ENCODE measurements at places on chromosomes 2 and 18.

DNA sequence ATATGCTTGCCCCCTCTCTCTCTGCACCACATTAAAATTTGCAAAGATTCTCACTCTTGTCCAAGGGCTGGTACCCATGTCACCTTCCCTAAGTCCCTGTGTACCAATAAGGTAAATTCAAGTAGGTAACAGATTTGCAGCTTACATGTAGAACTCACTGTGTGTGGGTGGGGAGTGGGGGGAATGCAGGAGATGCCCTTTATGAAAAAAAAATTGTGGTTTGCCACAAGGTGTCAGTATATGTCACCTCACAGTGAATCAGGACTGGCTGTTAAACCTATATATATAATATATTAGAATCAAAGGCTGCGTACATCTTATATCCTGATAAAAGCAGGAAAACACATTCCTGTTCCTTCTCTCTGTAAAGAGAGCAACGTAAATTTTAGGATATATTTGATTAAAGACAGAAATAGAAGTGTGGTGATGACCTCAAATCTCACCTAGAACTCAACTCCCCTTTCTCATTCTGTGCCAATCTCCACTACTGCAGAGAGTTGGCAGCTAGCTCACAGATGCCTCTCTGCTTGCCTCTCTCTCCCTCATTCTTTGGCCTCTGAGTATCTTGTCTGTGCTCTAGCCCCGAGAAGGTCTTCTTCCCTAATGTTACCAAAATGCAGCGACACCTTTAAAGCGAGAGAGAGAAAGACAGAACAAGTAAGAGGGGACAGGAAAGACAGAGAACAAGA, 536 bp downstream of the XDH start:
- DNase-seq, result no peak

- DNase-seq, result no peak
Measured at GRCh38 chr2:240320204-240320993, 115.1 kb upstream of the GPC1 start.

- no peak for DNase-seq
Measured at GRCh38 chr18:10519999-10520935, 5.6 kb upstream of the NAPG start.

DNA sequence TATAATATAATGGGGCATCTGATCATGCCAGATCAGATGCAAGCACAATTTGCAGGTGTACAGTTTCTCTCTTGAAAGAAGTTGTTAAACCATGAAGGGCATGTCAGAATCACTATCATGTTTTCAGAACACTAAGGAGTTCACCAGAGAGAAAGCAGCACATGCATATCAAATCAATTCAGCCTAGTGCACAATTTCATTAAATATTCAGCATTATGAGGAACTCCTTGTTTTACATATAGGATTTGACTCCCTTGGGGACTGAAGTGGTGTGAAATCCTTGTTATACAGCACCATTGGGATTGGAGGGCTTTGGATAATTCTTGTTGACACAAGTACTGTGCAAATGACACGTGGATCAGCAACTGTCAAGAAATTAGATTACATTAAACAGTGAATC, 562.1 kb upstream of the KLHL29 start:
- no peak for DNase-seq

DNA sequence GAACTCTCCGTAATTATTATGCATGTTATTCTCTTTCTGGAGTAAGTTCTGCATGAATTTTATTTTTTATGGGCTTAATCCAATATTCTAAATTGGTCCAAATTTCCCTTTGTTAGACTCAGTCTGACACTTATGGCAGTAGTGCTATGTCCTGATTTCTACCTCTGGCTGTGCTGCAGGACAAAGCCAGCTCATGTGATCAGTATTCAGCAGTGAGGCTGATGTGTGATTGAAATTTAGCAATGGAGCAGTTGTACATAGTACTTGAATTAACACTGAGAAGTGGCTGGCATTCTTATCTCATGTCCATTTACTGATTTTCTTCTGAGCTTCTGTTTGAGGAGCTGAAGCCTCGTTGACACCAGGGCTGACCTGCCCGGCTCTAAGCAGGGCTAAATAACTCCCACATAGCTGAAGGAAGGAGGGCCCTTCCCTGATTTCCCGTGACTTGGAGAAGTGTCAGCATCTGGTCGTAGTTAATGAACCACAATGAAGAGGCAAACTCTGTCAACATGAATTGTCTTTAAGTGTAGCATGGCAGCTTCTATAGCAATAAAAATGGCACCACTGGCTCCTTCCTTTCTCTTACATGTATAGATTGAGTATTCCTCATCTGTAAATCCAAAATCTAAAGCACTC, 159.0 kb upstream of the RASGRP3 start:
- DNase-seq, result no peak

DNA sequence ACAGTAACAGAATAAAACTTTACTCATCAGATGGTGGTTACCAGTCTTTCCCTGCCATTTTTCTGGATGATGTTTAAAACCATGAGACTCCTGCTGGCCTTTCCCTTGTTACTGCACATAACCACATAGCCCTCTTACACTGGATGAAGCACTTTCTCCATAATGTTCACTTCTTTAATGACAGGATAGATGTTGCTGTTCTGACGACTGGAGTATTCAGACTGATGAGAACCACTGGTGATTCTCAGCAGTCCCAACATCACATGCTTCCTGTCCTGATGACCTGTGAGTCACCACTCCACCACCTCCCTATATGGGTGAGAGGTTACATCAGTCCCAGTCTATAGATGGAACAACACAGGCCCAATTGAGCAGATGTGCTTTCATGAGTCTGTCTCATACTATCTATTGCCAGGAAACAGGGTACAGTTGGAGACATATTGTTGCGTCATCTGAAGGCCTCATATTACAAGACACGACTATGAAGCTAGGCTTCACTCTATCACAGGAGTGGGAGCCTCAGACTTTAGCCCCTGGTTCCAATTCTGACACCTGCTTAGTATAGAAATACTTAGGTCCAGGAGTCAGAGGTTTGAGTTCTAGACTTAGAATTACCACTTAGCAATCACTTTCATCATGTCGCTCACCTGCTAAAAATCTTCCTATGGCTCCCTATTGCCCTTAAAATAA, 145.7 kb upstream of the KLF7 start:
- no peak for DNase-seq

DNA sequence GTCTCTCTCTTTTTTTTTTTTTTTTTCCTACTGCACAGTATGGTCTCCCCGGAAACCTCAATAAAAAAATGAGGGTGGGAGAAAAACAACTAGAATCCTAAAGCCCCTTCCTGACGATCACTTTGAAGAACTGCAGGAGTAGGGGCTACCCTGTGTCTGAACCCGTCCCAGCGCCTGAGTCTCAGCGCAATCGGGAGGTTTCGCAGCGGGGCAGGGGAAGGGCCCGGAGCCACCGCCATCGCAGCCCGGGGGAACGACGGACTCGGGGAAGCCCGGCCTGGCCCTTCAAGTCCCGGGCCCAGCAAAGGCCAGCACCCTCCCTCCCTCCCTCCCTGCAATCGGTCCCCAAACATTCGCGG, 411 bp downstream of the NARS1 start:
- DNase-seq, result no peak

DNA sequence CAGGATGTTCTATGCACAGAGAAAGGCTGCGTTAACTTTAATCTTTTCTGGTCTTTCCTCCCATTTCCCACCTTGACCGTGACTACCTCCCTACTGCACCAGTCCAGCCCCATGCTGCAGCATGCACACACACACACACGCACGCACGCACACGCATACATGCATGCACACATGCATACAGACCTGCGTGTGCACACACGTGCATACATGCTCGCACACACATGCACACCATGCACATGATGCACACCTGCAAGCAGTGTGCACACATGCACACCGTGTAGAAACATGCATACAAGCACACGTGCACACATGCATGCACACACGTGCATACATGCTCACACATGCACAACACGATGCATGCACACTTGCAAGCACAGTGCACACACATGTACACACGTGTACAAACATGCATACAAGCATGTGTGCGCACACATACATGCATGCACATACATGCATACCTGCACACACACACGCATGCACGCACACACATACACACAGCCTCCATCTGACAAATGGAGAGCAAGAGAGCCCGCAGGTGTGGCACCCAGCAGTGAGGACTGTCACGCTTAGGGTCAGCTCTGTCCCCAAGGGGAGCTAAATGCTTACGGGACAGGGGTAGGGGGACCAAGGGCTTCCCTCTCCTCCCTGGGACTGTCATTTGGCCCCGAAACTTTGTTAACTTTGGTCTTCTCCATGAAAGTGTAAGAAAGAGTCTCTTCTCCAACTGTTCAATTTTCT, 18.2 kb downstream of the SNORC start:
- DNase-seq, result no peak

- peak; percentile 90 for DNase-seq
Measured at GRCh38 chr2:241762933-241763369, 13.7 kb upstream of the GAL3ST2 start.

- DNase-seq, result no peak
Measured at GRCh38 chr2:190575263-190575662, 40.7 kb upstream of the NEMP2 start.

DNA sequence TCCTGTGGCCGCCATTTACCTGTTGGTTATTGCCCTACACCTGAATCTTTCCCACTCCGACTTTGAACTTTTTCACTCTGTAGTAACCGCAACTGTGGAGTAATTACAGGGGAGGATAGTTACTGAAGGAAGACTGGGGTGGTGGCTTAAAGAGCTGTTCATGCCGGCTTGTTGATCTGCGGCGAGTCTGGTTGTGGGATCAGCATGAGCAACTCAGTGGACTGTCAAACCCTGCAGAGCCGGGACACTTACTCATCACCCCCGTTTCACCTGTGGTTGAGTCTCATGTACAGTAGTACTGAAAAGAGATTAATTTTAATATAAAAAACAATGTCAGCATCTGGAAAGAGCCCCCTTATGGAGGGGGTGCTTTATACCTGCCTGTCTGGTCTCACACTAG, 2.1 kb downstream of the ASB1 start:
- DNase-seq, result no peak

- no peak for DNase-seq
Measured at GRCh38 chr2:222169346-222169745, 129.5 kb downstream of the PAX3 start.

GRCh38 chr2:71291398-71291797, 40.2 kb upstream of the ZNF638 start:
- no peak for DNase-seq

GRCh38 chr2:238100049-238100820, at the start of gene ESPNL:
TSS of gene ESPNL (plus strand) at chr2:238100340. CDS start at chr2:238100420, 80 bp downstream.
- DNase-seq, result no peak

GRCh38 chr18:68448736-68449135, 266.2 kb downstream of the TMX3 start:
- DNase-seq, result no peak

- DNase-seq, result no peak
Measured at GRCh38 chr2:37357530-37357929, 13.1 kb downstream of the QPCT start.

DNA sequence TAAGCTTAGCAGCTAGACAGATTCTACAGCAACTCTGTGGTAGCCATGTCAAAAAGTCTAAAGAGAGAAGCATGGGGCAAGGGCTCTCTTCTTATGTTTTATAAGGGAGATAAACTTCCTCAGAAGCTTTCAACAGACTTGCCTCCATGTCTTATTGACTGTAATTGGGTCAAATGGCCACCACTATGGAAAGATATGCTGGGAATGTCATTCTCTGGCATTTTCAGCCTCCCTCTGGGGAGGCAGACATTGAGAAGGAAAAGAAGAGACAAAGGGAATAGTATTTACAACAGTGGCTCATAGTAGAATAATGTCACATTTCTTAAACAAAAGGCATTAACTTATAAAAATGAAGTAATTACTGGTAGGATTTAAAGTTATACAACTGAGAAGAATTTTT, 1964.5 kb upstream of the PIK3C3 start:
- no peak for DNase-seq

DNA sequence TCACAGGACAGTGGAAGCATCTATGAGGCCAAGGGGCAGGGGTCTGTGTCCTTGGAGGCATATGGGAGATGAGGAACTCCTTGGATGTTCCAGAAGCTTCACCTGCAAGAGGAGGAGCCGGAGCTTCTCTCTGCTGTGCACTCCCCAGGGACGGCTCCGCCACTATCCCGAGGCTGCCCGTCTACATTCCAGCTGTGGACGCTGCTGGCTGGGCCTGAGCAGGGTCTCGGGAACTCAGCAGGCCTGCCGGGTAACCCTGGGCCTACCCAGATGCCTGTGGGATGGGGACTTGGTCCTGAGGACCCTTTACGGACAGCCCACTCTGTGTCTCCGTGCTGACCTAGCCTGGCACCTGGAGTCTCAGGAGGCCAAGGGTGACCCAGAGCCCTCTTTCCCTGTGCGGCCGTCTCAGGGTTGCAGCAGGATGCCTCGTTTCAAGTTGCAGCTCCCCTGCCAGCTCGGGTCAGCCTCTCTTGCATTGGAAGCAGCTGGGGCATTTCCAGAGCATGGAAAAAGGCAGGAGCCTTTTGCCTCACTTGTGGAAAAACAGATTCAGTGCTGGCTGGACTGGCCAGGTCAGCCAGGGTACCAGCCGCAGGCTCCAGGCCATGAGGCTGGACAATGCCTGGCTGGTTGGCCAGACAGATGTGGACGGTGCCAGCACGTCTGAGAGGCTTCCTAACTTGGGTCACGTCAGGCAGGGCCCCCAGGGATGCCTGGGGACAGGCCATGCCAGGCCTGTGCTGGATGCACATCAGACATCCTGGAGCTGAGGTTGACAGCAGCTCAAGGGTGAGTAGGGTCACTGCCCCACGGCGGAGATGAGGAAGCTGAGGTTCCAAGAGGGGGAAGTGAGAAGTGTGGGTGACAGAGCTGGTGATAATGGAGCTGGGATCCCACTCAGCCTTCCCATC, 41.5 kb downstream of the SCTR start:
- DNase-seq, result no peak

- no peak for DNase-seq
Measured at GRCh38 chr2:73937103-73937885, 10.6 kb downstream of the DGUOK start.

DNA sequence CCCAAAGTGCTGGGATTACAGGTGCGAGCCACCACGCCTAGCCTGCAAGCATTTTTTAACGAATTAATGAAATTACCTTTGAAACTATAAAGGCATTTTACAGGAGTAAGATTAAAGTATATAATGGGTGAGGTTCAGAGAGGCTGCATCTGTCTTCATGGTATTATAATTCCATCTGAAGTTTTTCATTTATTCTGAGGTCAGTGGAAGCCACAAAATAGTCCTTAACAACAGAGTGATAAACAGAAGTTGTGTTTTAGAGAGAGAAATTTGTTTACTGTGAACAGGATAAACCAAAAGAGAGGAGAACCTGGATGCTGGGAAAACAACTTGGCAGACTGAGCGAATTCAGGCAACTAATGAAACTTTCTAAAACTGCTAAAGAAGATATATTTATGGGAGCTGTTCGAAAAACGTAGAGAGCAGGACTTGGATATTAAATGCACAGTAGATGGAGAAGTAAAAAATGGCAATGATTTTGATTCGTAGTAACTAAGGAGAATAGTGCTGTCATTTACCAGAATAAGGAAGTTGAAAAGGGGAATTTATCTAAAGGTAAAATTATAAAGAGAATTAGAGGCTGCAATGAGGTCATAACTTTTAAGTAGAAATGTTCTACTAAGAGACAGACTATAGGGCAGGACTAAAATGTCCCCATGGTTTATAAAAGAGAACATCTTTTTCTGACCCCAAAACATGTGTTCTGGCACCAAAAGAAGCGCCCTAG, 37.9 kb upstream of the ITGA4 start:
- no peak for DNase-seq
